ENCODE measurements at places on chromosomes 1 and 21.

GRCh38 chr1:16352842-16353535 lies 709 bp upstream of the FBXO42 start:
- DNase-seq, result peak; percentile 47

DNA sequence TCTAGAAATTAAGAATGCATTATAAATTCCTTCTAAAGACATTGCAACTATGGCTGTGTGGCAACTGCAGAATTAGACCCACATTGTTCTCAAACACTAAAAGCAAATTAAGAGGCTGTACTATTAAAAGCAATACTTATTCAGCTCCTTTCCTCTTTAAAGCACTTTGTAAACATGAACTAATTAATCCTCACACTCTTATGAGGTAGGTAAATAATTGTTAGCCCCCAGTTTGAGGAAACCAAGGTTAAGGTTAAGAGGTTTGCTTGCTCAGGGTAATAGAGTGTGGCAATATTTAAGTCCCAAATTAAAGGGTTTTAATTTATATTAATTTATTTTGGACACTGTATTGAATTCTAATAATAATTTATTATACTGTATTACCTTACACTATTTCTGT lies 553.8 kb downstream of the LRRIQ3 start:
- no peak for DNase-seq

DNA sequence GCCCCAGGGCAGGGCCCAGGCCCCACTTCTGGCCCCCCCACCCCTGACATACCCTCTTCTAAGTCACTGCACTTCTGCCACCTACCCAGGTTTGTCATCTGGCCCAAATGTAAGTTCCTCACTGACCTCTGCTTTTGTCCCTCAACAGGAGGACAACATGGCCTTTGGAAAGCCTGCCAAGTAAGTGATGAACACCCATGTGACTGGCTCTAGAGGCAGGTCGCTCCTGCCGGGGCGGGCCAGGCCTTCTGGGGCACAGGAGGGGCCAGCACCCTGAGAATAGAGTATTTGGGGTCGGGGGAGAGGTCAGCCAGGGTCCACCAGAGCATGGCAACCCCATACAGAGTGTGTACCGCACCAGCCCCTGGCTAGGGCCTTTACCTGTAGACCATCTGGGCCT lies 9.9 kb upstream of the SYTL1 start:
- DNase-seq, result no peak

- peak; percentile 55 for DNase-seq
Observed at GRCh38 chr21:34892209-34892608, 156.9 kb downstream of the RUNX1 start.

- no peak for DNase-seq
Observed at GRCh38 chr1:43312212-43312623, 11.4 kb downstream of the TIE1 start.

DNA sequence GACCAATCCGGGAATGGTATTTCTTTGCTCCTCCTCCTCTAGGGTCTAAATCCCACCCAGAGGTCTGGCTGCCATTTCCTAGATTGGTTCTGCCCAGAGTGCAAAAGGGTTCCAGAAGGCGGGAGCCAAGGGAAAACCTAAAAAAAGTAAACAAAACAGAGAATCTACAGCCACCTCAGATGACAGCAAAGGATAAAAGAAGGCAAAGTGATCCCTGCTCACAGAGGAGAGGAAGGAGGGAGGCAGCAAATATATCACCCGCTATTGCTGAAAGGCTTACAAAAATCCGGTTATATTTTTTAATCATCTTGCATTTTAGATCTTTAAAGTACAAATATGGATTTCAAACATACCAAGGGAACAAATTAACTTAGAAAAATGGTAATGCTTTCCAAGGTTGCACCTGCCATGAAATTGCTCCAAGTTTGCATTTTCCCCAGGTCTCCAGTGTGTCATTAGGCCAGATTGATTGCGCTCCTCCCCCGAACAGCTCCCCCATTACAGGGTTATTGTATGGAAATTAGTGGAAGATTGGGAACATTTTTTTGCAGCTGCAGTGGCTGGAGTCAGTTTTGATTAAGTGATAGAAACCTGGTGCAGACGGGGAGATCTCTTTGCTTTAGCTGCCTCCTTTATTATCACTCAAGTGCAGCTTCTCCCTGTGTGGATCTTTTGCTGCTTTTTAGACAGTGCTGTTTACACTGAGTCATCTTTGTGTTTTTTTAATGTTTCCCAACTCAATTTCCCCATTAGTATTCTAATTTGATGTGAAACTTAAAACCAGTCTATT lies 280.5 kb upstream of the CAMK1G start:
- no peak for DNase-seq

GRCh38 chr1:246497331-246497915 lies 9.7 kb downstream of the SMYD3 start:
- DNase-seq, result peak; percentile 89

DNA sequence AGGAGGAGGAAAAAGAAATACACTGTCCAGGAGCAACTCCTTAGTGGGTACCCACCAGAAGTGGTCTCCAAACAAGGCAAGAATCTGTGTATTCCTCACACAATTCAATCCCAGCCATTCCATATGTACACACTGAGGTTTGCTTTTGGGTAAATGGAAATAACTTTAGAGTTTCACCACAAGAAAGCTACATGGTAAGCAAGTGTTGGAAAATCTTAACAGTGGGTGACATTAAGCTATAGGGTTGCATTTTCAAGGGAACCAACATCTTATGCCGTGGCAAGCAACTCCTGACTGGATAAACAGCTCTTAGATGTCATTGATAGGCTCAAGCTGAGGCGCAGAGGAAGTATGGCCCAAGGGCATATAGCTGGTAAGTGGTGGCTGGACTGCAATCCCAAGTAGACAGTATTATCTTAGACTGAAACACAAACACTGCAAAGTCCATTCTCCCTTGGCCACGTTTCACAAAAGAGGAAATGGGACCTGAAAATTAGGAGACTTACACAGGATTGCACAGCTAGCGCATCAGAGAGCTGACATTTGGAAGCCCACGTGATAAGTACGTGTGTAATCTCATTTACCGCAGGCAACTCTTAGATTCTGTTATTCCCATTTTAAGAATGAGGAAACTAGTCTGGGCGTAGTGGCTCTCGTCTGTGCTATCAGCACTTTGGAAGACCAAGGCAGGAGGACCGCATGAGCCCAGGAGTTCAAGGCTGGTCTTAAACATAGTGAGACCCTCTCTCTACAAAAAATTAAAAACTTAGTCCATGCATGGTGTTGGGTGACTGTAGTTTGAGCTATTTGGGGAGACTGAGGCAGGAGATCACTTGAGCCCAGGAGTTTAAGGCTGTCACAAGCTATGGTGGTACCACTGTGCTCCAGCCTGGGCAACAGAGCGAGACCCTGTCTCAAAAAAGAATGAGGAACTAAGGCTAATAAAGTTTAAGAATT lies 4.0 kb upstream of the BRWD1 start:
- DNase-seq, result peak; percentile 21

DNA sequence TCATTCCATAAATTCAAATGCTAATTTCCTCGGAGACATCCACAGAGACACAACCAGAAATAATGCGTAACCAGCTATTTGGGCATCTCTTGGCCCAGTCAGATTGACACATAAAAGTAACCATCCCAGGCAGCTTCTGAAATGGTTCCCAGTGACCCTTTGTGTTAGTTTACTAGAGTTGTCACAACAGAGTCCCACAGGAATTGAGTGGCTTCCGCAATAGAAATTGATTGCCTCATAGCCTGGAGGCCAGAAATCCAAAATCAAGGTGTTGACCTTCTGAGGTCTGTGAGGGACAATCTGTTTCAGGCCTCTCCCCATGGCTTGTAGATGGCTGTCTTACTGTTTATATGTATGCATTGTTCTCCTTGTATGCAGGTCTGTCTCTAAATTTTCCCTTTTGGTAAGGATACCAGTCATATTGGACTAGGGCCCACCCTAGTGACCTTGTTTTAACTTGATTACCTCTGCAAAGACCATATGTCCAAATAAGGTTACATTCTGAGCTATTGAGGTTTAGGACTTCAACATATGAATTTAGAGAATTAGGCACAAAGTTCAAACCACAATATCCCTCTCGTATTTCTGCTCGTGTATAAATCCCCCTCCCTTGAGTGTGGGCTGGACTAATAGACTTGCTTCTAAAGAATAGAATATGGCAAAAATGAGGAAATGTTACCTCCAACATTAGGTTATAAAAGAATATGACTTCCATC lies 78.2 kb upstream of the FGGY start:
- no peak for DNase-seq

DNA sequence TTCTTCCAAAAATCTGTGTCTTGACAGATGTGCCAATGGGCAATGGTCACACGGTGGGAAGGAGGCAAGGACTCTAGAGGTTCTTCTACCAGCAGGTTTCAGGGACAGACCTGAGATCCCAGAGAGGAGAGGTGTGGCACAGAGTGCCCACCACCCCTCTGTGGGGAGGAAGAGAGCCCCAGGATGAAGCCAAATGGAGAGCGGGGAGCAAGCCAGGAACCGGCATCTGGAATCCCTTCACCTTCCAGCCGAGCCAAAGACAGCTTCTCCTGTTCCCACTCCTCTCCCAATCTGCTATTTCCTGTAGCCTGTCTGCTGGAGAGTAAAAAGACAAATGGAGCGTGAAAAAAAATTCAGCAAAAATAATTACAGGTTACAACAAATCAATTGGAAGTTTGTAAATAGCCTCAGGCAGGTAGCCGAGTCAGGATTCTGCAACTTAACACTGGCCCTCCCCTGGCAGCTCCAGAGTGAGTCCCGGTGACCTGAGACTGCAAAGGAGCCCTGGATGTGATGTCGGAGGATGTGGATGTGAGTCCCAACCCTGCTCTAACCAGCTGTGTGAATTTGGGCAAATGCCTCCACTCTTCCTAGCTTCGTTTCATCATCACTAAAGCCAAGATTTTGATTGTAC lies 45.4 kb upstream of the LRRN2 start:
- DNase-seq, result no peak

DNA sequence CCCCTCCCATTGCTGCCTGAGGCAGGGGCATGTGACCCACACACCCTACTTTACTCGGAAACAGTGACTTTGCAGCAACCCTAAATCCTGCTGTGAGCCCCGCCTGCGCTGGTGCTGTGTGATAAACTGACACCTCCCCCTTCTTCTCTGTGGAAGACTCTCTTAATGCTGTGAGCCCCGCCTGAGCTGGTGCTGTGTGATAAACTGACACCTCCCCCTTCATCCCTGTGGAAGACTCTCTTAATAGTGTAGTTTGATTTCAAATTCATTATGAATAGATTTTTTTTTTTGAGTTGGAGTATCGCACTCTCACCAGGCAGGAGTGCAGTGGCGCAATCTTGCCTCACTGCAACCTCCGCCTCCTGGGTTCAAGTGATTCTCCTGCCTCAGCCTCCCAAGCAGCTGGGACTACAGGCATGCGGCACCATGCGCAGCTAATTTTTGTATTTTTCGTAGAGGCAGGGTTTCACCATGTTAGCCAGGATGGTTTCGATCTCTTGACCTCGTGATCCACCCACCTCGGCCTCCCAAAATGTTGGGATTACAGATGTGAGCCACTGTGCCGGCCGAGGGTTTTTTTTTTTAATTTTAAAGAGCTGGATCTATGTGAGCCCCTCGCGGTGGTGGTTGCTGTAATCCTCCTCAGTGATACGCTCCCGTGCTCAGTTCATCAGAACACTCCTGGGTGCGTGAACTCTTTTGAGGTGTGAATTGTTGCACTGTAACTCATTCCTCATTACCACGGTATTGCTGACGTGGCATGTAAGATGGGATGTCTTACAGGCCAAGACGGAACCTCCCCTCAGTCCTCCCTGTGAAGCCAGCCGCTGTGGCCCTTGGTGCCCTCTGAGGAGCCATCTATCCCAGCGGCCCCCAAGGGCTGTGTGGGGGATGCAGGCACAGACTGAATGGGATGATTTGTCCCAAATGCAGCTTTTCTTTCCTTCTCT lies 60.3 kb downstream of the GALNT2 start:
- DNase-seq, result peak; percentile 100
